Mesothelial cell of epicardium (in vitro differentiated cells): ENCODE measurements at places on chromosomes 1 and 21.

GRCh38 chr1:24707687-24708086, 37.6 kb upstream of the CLIC4 start:
- no peak for DNase-seq

DNA sequence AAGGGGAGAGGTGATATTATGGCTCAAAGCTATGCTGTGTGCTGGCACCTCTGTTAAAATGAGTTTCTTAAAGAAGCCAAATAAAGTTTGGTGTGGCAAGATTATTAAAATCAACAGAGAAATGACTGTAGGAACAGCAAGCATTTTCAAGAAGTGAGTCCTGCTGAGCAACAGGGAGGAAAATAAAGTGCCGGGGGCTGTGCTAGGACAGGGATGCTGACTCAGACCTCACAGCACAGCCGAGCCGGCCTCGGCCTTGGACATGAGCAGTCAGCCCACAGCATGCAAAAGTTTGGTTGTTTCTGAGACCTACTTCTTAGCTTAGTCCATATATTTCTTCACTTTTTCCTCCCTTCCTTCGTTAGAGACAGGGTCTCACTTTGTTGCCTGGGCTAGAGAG, 19.2 kb downstream of the CNIH3 start:
- DNase-seq, result no peak

DNA sequence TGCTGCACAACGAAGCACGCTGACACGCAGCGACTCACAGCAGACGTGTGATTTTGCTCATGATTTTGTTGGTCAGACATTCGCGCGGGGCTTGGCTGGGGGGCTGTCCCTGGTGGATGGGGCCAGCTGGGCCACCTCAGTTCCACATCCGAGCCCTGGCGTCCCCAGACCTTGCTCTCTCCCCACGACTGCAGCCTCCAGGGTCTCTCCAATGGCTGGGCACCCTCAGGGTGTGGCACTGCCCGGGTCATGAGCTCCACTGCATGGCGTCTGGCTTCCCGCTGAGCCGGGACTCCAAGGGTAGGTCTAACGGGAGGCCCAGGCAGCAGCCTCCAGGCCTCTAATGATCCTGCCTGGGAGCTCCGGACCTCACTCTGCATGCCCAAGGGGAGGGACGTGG, 173.0 kb upstream of the AJAP1 start:
- DNase-seq, result no peak

- no peak for DNase-seq
Observed at GRCh38 chr21:35882791-35883240, 177.5 kb downstream of the SETD4 start.

GRCh38 chr1:182662121-182662890, 22.1 kb downstream of the RGS8 start:
- no peak for DNase-seq

- DNase-seq, result no peak
Observed at GRCh38 chr1:203456577-203456976, 19.0 kb upstream of the PRELP start.

GRCh38 chr21:45326891-45327440, 39.3 kb upstream of the POFUT2 start:
- no peak for DNase-seq

- DNase-seq, result no peak
Observed at GRCh38 chr1:223752721-223753515, 40.6 kb downstream of the CAPN2 start.

- no peak for DNase-seq
Observed at GRCh38 chr21:32307706-32308105, 9.1 kb downstream of the MRAP start.

DNA sequence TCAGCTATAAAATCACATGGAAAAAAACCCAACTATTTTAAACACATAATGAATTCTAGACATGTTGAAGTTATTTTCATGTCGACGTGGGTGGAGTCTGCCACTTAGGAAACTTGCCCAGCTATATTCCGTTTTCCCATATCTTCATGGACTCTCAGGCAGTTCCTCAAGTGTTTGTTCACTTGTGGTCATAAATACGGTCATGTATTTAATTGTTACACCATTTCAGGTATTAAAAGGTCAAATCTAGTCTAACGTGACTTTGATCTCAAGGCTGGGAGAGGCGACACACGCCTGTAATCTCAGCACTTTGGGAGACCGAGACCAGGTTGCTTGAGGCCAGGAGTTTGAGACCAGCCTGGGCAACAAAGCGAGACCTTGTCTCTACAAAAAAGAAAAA, 346.9 kb downstream of the PBX1 start:
- no peak for DNase-seq

- DNase-seq, result no peak
Observed at GRCh38 chr1:186740324-186740723, 60.1 kb upstream of the PTGS2 start.

- no peak for DNase-seq
Observed at GRCh38 chr21:35017256-35017655, 31.8 kb downstream of the RUNX1 start.

DNA sequence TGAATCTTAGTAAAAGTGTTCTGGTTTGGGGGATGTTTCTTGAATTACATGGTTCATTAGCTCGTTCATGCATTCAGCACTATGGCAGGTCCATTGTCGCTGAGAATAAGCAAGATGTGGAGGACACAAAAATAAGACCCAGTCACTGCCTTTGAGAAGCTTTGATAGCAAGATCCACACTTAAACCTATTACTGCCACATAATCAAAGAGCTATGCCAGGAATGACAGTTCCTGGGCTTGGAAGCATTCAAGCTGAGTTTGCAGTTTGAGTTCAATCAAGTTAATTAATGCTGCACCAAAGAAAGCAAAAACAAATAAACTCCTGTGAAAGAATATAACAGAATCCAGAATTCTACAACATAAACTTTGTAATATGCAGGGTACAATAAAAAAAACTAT, 131.8 kb downstream of the MIS18A start:
- no peak for DNase-seq

GRCh38 chr21:39153373-39153772, 29.9 kb downstream of the PSMG1 start:
- DNase-seq, result no peak

- no peak for DNase-seq
Observed at GRCh38 chr1:38831731-38832369, 27.7 kb downstream of the RRAGC start.

- DNase-seq, result no peak
Observed at GRCh38 chr1:27872802-27873551, 633 bp downstream of the THEMIS2 start.

DNA sequence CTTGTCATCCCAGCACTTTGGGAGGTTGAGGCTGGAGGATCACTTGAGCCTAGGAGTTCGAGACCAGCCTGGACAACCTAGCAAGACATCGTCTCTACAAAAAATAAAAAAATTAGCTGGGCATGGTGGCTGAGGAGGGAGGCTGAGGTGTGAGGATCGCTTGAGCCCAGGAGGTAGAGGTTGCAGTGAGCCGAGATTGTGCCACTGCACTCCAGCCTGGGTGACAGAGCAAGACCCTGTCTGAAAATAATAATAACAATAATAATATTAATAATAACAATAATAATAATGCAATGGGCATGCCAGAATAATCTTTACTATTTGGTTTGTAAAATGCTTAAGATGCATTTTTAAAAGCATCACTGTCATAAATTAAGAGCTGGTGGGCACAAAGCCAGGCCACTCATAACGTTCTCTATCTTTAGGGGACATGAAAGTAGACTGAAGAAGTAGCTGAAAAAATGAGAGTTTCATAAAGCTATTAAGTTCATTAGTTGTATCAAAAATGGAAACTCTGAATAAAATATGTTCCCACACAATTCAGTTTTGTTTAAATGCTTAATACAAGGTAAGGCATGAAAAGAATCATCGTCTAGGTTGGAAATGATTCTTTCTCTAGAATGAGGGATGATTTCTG, 51.6 kb upstream of the ITPKB start:
- DNase-seq, result no peak

- no peak for DNase-seq
Observed at GRCh38 chr1:221458447-221459156, 283.3 kb downstream of the DUSP10 start.

DNA sequence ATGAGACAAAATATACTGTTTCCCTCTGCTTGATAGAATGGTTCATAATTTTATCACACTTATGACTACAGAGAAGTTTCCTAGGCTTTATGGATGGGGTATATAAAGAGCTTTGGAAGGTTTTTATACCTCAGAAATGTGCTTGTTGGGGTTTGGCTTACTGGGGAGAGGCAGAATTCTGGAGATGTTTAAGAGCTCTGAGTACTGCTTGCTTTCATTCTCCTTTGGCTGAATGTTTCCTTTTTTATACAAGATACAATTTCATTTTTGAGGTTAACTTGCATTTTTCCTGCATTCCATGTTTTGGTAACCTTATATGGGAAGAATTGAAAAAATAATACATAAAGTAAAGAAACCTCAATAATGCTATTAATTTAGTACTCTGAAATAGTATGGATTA, 157.7 kb upstream of the COL11A1 start:
- no peak for DNase-seq

GRCh38 chr21:28431527-28432200, 561.0 kb downstream of the LTN1 start:
- no peak for DNase-seq

DNA sequence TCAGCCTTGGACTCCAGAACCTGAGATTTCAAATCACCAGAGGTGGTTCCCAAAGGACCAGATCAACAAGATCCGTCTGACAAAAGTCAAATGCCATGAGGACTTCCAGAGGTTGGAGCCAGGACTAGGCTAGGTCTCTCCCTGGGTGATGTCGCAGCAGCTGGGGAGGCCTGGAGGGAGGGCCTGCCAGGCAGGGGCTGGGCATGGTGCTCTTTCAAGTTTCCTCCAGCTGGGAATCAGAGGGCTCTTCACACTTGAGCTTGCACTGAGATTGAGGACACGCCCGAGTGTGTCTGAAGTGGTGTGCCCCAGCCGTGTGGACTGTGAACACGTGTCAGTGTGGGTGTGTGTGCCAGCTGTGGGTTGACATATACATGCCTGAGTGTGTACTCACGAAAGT, 21.3 kb upstream of the RSPO1 start:
- no peak for DNase-seq

GRCh38 chr1:76494807-76495206, 372.5 kb upstream of the ST6GALNAC5 start:
- no peak for DNase-seq

- DNase-seq, result no peak
Observed at GRCh38 chr21:35953597-35953996, 106.7 kb downstream of the SETD4 start.

- DNase-seq, result no peak
Observed at GRCh38 chr21:44421901-44422840, 33.1 kb upstream of the LRRC3 start.

DNA sequence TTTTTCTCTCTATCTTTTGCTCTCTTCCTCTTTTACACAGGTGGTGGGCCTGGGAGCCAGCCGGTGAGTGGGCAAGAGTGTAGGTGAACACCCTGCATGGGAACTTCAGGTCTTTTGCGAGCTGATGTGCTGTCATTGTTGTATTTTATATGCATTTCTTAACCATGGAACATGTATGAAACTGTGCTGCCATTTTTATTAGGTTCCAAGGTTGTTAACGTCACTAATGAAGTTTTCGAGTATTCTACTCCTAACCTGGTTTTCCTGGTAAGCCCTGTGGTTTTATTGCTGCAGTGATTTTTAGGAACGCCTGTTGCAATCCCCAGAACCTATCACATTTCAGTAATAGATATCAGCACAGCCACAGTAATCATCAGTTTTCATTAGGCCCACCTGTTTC, 14.8 kb upstream of the NID1 start:
- DNase-seq, result no peak

GRCh38 chr1:66764994-66765578, 12.8 kb downstream of the DYNLT5 start:
- DNase-seq, result peak; percentile 42

- no peak for DNase-seq
Observed at GRCh38 chr1:114154146-114154962, 685 bp upstream of the SYT6 start.

GRCh38 chr1:64545118-64545843, 75.4 kb downstream of the CACHD1 start:
- no peak for DNase-seq

GRCh38 chr1:43034195-43034658, 75.6 kb upstream of the SLC2A1 start:
- DNase-seq, result no peak

- no peak for DNase-seq
Observed at GRCh38 chr1:173333581-173333980, 126.5 kb upstream of the TNFSF4 start.

DNA sequence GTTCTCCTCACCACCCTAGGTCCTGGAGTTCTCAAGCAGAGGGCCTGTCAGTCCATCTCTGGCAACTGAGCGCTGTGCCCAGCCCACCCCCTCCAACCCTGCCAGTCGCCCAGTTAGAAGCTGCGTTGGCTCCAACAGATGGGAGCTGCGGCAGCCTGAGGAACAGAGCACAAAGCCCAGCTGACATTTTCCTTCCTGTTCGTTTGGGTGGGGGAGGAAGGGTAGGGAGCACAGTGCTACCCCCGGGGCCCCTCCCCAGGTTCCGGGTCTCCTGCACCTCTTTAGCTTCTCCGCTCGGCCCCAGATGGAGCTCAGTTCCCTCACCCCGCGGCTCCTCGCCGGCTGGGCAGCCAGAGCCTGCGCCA, 1.4 kb downstream of the LRRN2 start:
- DNase-seq, result no peak

- no peak for DNase-seq
Observed at GRCh38 chr1:28199328-28200233, 23.1 kb upstream of the PTAFR start.

DNA sequence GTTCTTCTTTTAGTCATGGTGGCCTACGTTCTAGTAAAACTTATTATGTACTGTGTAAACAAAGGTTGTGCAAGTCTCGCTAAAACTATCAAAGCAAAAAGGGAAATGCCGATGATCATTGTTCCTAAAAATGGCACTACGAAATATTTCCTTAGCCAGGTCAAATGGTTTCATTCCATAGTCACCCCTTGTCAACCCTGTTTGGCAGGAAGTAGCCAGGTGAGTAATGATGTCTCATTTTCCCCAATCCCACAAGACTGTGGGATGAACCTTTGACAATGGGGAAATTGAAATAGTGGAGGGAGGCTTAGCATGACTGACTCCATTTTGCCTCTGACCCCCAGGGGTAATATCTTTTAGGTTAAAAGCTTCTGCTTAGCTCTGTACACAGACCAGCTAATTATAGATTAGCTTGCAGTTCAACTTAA, 5.6 kb upstream of the REN start:
- no peak for DNase-seq

DNA sequence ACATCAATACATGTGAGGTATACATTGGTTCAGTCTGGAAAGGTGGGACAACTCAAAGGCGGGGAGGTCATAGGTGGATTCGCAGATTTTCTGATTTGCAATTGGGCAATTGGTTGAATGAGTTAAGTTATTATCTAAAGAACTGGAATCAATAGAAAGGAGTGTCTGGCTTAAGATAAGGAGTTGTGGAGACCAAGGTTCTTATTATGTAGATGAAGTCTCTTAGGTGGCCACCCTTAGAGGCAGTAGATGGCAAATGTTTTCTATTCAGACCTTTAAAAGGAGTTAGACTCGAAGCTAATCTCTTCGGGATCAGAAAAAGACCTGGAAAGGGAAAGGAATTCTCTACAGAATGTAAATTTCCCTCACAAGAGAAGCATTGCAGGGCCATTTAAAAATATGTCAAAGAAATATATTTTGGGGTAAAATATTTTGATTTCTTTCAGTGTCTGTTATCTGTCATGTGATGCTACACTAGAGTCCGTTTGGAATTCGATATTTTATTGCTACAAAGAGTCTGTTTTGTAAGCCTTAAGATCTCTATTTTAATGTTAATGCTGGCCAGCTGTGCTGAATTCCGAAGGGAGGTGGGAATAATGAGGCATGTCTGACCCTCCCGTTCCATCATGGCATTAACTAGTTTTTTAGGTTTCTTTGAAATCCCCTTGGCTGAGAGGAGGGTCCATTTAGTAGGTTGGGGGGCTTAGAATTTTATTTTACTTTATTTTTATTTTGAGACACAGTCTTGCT, 265.1 kb downstream of the PTPRU start:
- DNase-seq, result peak; percentile 11
